CD8-positive, alpha-beta memory T cell (primary cell): ENCODE measurements at places on chromosomes 11 and 22. TPM values are rescaled to one million over a fixed set of nuclear protein-coding genes. Genes with fewer than 3 reads are reported as not detected.

GRCh38 chr11:128645968-128646367, 47.9 kb upstream of the FLI1 start:
- DNase-seq = no peak

DNA sequence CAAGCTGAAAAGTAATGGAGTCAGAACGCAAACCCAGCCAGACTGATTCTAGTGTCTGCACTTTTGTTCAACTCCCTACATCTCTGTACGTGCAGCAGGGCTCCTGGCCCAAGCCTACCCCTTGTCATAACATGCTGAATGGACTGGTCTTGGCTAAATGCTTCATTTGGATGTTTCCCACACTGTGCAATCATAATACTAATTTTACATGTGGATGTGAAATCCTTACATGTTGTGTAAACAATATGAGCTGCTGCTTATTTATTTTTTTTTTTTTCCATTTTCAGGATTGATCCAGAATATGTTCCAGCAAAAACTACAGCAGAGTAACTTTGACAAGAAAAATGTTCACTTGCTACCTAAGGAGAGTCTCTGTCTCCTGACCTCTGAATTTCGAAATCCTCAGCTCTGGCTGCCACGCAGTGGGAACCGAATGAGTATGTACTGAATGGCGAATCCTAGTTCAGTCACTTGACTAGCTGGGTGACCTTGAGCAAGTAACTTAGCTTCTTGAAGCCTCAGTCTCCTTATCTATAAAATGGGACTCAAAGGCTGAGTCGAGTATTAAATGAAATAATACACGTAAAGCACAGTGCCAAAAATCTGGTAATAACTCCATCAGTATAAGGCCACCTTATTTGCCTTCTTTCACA, 133.4 kb downstream of the EHF start:
- no peak for DNase-seq

- peak; percentile 21 for DNase-seq
Observed at GRCh38 chr11:68839911-68840641, 1.6 kb downstream of the CPT1A start.

- DNase-seq = peak; percentile 42
Observed at GRCh38 chr11:69655479-69656428, 14.8 kb downstream of the CCND1 start.

GRCh38 chr11:11000579-11001283, 142.9 kb upstream of the ZBED5 start:
- no peak for DNase-seq

DNA sequence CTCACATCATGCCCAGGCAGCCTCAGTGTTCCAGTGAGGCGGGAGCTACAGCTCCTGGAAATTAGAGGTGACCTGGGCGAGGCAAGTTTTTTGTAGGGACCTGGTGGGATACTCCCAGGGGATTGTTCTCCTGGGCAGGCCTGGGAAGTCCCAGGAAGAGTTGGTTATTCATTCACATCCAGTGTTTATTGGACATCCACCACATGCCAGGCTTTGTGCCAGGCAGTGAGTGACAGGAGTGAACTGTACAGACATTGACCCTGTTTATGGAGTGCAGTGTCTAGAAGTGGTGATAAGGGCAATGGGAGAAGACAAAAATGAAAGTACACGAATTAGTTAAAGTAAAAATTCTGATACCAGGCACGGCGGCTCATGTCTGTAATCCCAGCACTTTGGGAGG, 29.4 kb downstream of the YWHAH start:
- no peak for DNase-seq

DNA sequence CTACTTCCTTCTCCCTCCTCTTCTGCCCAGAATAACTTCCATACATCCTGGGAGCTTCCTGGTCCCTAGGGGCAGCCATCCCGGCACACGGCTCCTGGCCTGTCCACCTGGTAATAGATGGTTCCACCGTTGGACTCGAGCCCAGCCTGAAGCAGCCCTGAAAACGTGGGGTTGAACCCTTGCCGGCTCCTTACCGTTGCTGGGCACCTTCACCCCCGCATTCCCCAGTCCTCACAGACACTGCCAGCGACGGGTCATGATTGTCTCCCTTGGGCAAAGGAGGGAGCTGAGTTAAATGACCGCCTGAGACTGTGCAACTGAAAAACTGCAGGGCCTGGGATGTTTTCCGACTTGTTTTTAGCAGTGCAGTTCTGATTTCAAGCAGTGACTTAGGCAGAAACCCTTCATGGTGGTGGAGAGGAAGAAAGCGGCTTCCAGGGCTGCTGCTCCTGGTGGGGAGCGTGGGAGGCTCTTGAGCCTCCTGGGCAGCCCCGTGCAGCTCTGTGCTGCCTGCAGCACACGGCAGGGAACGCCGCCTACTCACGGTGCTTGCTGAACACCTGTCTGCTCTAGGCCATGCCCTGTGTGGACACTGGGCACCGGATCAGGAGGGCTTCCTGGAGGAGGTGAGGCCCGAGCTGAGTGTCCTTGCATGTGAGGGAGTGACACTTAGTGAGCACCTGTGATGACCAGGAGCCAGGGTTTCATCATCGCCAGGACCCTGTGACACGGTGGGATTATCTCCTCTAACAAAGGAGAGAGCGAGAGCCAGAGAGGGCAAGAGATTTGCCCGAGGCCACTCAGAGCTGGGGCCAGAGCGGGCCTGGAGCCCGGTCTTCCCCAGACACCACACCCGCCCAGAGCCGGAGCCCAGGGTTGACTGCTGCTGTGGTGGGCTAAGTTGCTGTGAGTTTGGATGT, 77.4 kb downstream of the FBLN1 start:
- DNase-seq = no peak

GRCh38 chr11:64436000-64436399, 77.0 kb downstream of the RPS6KA4 start:
- DNase-seq = no peak

DNA sequence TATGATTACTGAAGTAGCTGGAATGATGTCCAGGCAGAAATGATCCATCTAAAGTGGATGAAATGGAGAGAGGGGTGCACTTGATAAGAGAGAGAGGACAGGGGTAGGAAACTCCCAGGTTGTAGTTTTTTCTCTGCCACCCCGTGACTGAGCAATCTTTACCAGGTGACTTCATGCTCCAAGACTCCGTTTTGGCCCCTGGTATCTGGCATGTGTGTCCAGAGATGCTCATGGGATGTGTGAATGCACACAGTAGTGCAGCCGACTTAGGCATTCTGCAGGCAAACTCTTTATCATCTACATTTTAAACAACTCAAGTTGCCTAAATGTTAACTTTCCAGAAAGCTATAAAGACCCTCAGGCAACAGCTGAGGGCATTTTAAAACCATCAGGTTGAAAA, 189.3 kb upstream of the SEZ6L start:
- no peak for DNase-seq

- DNase-seq = no peak
Observed at GRCh38 chr11:120271672-120272071, 31.7 kb downstream of the POU2F3 start.

GRCh38 chr11:32052215-32052614, 38.7 kb upstream of the RCN1 start:
- DNase-seq = peak; percentile 42

DNA sequence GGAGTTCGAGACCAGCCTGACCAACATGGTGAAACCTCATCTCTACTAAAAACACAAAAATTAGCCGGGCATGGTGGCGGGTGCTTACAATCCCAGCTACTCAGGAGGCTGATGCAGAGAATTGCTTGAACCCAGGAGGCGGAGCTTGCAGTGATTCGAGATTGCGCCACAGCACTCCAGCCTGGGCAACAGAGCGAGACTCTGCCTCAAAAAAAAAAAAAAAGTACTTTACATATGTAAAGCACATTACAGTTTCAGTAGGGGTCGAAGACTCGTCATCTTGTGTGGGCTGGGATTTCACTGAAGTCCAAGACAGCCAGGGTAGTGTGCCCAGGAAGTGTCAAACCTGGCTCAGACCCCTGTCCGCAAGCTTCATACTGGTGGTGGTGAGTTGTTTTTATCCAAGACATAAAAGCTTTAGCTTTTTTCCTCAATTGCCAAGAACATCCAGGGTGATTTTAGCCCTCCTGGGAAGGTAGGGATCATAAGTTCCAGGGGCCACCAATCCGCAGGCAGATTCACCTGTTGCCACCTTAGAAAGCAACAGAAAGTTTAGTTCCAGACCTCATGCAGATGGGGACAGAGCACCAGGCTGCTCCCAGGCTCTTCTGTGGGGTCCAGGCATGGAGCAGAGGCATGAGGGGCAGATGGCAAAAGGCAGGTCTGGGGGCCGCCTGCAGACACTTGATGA, 21.6 kb upstream of the ADORA2A start:
- DNase-seq = no peak

GRCh38 chr11:68146010-68146540, 24.9 kb upstream of the CHKA start:
- no peak for DNase-seq

DNA sequence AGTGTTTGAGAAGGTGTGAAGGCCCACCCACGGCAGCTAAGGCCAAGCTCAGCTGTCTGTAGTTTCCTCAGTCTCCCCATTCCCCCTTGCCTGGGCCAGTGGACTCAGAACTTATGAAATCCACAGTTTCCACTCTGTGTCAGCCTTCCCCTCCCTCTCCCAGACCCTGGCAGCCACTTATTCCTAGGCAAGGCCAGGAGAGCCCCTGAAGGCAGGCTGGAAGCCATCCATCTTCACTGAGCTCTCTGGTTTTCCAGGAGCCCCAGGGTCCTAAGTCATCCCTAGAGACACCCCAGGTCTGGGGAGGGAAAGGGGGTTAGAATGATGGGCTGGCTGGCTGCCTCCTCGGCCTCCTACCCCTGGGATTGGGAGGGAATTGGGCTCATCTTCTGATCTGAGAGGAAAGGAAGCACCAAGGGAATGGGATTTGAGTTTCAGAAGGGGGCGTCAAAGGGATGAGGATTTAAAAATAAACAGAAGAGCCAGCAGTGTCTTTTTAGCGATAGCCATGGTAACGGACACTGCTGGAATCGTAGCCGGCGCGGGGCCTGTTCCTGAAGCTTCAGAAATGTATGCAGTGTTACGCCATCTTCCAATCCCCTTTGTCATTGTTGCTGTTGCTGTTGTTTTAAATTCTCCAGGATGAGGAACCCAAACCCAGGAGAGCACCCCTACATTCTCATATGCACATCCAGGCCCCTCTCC, 561.1 kb upstream of the CADM1 start:
- no peak for DNase-seq

GRCh38 chr11:99548264-99548663, 527.5 kb downstream of the CNTN5 start:
- DNase-seq = no peak

DNA sequence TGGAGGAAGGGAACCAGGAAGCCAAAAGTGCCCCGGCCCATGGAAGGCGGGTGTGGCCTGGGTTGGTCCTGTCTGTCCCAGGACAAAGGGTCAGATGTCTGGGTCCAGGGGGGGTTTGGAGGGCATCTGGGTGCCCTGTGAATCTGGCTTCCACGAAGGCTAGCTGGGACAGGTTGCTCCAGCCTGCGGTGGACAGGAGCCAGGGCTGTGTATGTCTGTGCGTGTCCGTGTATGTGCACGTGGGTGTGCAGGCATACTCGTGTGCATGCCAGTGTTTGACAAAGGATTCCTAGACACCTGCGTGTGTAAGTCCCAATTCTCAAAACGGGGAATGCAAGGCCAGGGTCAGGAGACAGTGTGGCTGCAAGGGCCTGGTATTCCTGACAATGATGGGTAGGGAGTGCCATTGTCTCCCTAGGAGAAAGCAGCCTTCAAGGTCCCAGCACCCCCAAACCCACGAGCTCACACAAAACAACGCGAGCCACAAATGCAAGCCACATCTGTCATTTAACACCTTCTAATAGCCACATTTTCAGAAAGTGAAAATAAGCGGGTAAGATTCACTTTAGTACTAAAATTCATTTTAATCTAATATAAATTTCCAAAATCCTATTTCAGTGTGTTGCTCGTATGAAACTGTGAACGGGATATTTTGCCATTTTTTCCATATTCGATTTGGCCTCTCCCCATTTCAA, 78.4 kb upstream of the WNT7B start:
- no peak for DNase-seq

DNA sequence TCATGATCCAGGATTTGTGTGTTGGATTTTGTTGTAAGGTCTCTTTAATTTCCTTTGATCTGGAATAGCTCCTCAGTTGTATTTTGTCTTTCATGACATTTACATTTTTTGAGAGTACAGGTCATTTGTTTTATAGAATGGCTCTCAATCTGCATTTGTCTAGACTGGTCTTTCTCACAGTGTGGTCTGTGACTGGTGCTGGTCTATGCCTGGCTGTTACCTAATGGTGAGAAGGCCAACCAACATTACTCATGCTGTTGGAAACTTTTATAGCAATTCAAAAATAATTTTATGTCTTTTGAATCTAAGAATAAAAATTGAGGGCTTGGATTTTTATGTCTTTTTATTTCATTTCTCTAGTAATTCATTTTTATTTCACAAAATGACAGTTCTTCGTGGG, 3.9 kb upstream of the NCR3LG1 start:
- DNase-seq = no peak

TIGD3 gene
- 1.2 TPM for total RNA-seq

FOSL1 gene
- total RNA-seq = 26.9 TPM

SMTNL1 gene
- total RNA-seq = not detected

ME3 gene
- 1.3 TPM for total RNA-seq

OR51E2 gene
- not detected for total RNA-seq

GVQW3 gene
- total RNA-seq = 2.5 TPM

GAB2 gene
- 4.3 TPM for total RNA-seq

MMP8 gene
- not detected for total RNA-seq

JRKL gene
- total RNA-seq = 10.4 TPM
